H9 (cell line): ENCODE measurements at places on chromosomes 7 and 10. TPM values are rescaled to one million over a fixed set of nuclear protein-coding genes. Genes with fewer than 3 reads are reported as not detected.

Gene CPEB3
- total RNA-seq: 1.0 and 1.1 TPM in 2 replicates

Gene FAM25A
- not detected in 2 replicates for total RNA-seq

DNA sequence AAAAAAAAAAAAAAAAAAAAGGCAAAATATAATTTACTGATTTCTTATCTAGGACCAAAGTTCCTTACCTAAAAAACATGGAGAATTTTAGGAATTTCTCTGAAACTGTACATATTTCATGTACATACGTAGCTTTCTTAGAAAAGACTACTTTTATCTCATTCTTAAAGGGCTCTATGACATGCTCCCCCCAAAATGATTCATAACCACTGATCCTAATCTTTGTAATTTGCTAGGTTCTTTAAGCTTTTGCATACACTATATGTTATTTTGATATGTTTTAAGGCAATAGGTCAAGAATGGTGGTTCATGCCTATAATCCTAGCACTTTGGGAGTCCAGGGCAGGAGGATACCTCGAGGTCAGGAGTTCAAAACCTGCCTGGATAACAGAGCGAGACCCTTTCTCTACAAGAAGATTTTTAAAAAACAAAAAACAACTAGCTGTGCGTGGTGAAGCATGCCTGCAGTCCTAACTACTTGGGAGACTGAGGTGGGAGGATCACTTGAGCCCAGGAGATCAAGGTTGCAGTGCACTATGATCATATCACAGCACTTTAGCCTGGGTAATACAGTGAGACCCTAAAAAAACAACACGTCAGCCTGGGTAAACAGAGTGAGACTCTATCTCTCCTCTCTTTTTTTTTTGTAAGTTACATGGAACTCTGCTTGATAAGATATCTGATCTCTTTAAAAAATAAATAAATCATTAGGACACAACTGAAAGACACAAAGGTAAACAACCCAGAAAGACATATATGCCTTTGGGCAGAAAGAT lies 54.8 kb downstream of the ATAD1 start:
- H3K27me3 ChIP-seq: no peaks in the 10 kb centered on the region
- H3K4me3 ChIP-seq: no peak overlapping the region
- no peaks in the 10 kb centered on the region; the same call in 1 of the 2 replicates for H3K4me1 ChIP-seq
- no peak for DNase-seq

GRCh38 chr10:21814866-21815265 lies 188.7 kb downstream of the DNAJC1 start:
- no peaks in the 10 kb centered on the region for H3K27me3 ChIP-seq
- no peak for DNase-seq
- peaks cover 9% of the 10 kb centered on the region for H3K36me3 ChIP-seq
- H3K27ac ChIP-seq: no peak overlapping the region
- H3K4me3 ChIP-seq: no peak overlapping the region

- H3K4me1 ChIP-seq: peaks cover 2% of the 10 kb centered on the region; the same call in 1 of the 2 replicates
- H3K27me3 ChIP-seq: no peaks in the 10 kb centered on the region
- no peak for DNase-seq
- no peak overlapping the region for H3K27ac ChIP-seq
- peak overlapping the region; percentile 20; the same call in 2 of the 3 replicates for H3K4me3 ChIP-seq
- peaks cover 46% of the 10 kb centered on the region for H3K36me3 ChIP-seq
Measured at GRCh38 chr10:100993986-100994708, 5.5 kb upstream of the LZTS2 start.

Gene PDE6C
- not detected in 2 replicates for total RNA-seq

Gene ZNF92
- total RNA-seq: 29.8 and 32.4 TPM in 2 replicates

GRCh38 chr7:141349804-141350203 lies 201.4 kb upstream of the AGK start:
- H3K27ac ChIP-seq: no peak overlapping the region
- no peaks in the 10 kb centered on the region for H3K27me3 ChIP-seq
- no peak overlapping the region for H3K4me3 ChIP-seq
- no peak for DNase-seq
- H3K36me3 ChIP-seq: no peaks in the 10 kb centered on the region; the same call in 2 of the 3 replicates

DNA sequence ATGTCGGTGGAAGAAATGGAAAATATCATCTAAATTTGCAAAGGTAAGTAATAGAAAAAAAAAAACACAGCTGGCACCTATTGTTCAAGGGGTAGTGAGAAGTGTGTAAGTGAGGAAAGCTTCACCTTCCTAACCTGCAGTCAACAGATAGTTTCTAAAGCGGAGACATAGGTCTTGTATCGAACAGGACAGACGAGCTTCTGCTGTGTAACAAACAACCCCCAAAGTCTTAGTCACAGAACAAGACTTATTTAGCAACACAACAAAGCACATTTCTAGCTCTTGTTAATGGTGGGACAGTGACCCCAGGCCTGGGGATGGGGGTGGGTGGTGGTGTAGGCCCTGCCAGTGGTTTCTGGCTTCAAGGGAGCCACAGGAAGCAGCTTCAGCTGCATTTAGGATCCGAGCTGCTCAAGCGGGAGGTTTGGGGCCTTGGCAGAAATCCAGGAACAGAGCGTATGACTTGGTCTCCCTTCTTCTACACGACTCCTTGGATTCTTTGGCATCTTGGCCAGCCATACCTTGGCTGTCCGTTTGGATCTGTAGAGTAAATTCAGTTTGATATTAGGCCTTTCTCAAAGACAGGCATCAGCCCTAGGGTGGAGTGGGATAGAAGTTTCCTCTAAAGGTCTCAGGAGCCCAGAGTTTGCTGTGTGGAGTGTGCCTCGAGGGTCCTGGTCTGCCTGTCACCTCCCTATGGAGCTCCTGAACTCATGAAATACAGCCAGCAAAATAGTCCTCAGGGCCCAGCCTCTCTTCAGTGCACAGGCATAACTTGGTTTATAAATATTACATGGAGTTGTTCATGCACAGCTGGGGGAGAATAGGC lies 56.9 kb upstream of the SHH start:
- H3K27me3 ChIP-seq: no peaks in the 10 kb centered on the region
- no peaks in the 10 kb centered on the region for H3K4me1 ChIP-seq
- H3K4me3 ChIP-seq: no peak overlapping the region
- peak; percentile 7 for DNase-seq
- H3K27ac ChIP-seq: no peak overlapping the region

- H3K27ac ChIP-seq: no peak overlapping the region
- no peak for DNase-seq
- H3K4me1 ChIP-seq: no peaks in the 10 kb centered on the region; the same call in 1 of the 2 replicates
- H3K4me3 ChIP-seq: no peak overlapping the region
Measured at GRCh38 chr10:71476228-71477011, 79.7 kb downstream of the CDH23 start.

DNA sequence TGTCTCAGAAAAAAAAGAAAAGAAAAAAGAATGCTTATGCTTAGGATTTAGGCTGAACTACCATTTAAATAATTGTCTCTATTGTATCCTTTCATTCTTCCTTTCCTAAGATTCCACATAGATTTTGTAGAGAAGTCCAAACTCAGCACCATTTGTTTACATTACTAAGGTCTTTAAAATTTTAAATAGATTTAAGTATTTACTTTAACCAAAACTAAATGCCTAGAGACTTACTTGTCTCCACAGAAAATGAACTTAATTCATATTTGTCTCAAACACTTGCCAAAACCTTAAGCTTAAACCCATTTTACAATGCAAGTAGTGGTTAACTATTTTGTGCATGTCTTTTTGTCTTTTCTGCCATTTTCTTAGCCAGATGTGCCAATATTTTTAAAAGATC lies 54.1 kb upstream of the ABI1 start:
- no peak for DNase-seq
- no peak overlapping the region for H3K27ac ChIP-seq
- H3K4me3 ChIP-seq: no peak overlapping the region
- no peaks in the 10 kb centered on the region for H3K4me1 ChIP-seq
- no peaks in the 10 kb centered on the region for H3K27me3 ChIP-seq

GRCh38 chr10:79984851-79985250 lies 35.9 kb upstream of the SFTPD start:
- no peak overlapping the region for H3K27ac ChIP-seq
- no peaks in the 10 kb centered on the region; the same call in 1 of the 2 replicates for H3K4me1 ChIP-seq
- peaks cover 2% of the 10 kb centered on the region; the same call in 1 of the 2 replicates for H3K27me3 ChIP-seq
- no peaks in the 10 kb centered on the region; the same call in 2 of the 3 replicates for H3K36me3 ChIP-seq
- DNase-seq: peak; percentile 20
- H3K4me3 ChIP-seq: no peak overlapping the region

GRCh38 chr10:101773923-101774588 lies 1.9 kb downstream of the FGF8 start:
- H3K27me3 ChIP-seq: peaks cover 54% of the 10 kb centered on the region
- peak overlapping the region; percentile 80 for H3K4me3 ChIP-seq
- DNase-seq: no peak
- peaks cover 7% of the 10 kb centered on the region; the same call in 1 of the 2 replicates for H3K4me1 ChIP-seq
- no peak overlapping the region for H3K27ac ChIP-seq
